ENCODE measurements at places on chromosomes 5 and 9.

DNA sequence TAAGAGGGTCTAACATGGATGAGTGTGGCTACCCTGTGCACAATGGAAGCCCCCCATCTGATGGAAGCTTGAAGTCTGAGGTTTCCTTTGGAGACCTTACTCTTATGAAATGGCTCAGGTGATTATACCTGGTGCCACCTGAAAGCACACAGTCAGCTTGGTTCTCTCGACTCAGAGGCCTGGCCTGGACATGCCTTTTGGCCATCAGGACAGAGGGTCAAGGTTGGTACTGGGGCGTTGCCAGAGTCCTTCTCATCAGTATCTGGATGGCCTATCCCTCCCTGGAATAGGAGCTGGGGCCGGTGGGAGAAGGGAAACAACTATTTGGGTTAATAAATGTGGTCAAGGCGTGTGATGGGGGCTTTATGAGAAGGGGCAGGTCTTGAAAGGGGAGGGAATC, 48.9 kb downstream of the COL27A1 start:
- no peak for DNase-seq

DNA sequence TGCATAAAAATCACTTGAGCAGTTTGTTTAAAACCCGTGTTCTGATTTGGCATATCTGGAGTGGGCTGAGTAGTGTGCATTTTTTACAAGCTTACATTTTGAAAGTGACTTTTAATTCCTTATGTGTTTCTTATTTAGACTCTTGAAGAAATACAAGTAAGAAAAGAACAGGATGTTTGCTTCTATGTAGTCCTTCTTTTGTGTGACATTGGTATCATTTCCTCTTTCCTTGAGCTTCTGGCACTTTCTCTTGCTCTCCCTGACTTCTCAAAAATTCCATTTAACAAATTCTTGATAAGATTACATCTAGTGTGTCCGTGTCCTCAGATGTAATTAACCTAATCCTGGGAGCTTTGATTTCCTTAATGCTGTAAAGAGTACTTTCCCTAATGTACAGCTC, 12.5 kb downstream of the GARNL3 start:
- no peak for DNase-seq

DNA sequence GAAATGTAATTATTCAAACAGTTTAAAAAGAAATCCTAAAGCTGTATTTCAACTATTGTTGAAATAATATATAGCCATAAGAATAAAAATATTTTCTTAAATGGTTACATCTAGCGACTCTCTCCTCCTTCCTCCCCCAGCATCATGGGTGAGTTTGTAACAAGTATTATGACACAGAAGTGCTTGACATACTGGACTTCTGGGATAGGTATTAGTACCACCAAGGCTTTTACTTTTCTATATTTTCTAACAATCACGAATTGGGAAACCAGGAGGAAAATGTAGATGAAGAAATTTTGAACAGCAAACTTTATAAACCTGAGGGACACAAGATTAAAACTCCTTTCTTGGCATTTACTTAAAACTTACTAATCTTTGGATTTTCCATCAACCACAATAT, 4.4 kb downstream of the RORB start:
- DNase-seq = no peak

DNA sequence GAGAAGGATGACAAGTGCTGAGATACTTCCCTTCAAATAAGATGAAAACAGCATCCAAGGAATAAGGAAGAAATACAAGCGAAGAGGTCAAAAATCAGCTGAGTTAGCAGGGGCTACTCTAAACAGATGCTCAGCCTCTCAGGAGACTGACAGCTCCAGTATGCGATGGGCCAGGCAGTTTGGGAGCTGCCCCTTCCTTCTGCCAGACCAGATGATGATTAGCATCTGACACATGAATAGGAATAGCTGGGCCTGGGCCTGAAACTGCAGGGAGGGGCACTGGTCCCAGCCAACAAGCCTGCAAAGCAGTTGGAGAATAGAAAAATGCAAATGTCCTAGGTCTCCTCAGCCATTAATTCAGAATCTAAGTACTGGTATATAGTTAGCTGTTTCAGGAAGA, 13.1 kb upstream of the MAP3K1 start:
- DNase-seq = no peak

DNA sequence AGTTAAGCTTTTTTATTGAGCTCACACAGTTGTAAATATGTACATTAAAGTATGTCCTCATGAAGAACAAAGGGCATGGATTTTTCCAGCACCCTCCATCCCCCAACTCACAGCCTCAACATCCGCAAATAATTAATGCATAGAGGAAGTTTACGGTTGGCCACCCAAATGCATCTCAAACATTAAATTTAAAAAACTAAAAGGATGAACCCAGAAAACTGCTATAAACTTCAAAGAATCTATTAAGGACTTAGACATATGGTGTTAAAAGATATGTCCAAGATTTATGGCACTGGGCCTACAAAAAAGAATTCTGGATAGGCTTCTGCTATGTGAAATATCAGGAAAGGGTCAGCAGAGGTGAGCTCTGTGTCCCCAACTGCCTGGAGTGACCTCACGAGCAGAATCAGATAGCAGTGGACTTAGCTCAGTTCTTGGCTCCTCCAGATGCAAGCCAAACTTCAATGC, 54.0 kb upstream of the TNC start:
- no peak for DNase-seq

DNA sequence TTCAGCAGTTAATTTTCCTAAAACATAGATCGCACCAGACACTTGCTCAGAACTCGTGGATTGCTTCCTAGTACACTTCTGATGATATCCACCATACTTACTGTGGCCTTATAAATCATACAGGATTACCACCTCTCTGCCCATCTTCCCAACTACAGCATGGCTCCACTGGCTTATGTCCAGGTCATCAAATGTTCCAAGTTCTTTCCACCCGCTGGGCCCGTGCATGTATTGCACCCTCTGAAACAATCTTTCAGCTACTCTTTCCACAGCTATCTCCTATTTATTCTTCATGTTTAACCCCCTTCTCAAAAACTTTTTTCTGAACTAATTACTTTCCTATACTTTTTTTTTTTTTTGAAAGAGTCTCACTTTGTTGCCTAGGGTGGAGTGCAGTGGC, 18.5 kb downstream of the FBXW2 start:
- DNase-seq = no peak

DNA sequence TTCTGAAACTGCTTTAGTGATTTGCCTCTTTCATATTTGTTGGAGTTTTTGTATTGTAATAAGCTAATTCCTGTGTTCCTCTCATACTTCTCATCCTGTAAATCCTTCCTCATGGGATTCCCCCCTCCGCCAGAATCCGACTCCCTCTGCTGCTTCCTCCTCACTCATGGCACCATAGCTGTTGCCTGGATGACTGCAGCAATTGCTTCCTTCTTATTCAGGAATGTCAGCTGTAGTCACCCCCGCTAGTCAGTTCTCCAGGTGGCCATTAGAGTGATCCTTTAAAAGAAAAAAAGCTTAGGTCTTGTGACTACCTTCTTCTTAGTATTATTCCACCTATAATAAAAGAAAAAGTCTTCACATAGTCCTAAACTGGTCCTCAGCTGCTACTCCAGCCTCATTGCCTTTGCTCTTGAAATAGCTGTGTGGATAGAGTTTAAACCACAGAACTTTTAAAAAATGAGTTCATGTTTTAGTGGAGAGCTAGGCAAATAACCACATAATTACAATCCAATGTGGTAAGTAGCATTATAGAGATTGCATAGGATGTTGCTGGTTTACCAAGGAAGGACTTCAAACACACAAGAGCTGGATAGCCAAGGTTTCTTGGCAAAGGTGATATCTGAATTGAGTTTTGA, 227.3 kb downstream of the KDM4C start:
- no peak for DNase-seq

- DNase-seq = no peak
Observed at GRCh38 chr5:109905906-109906305, 216.2 kb downstream of the MAN2A1 start.

GRCh38 chr9:124934290-124934689, 6.6 kb downstream of the GOLGA1 start:
- no peak for DNase-seq

DNA sequence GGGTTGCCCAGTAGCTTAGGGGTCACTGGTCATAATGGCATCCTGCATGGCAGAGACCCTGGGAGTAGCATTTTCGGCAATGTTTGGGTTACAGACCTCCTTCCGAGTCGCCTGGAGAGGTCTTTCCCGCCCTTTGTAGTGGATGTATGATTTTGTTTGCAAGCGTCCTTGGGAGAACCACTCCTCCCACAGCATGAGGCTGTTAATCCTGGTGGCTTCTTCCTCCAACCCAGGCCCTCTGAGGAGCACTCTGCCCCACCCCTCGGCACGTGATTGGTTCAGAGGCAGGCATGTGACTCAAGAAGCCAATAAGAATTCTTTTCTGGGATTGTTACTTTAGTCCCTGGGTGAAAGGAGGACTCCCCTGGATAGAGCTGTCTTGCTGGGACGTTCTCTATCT, 30.2 kb upstream of the GRHPR start:
- DNase-seq = no peak

- DNase-seq = no peak
Observed at GRCh38 chr5:132821350-132821749, 8.2 kb downstream of the SOWAHA start.

DNA sequence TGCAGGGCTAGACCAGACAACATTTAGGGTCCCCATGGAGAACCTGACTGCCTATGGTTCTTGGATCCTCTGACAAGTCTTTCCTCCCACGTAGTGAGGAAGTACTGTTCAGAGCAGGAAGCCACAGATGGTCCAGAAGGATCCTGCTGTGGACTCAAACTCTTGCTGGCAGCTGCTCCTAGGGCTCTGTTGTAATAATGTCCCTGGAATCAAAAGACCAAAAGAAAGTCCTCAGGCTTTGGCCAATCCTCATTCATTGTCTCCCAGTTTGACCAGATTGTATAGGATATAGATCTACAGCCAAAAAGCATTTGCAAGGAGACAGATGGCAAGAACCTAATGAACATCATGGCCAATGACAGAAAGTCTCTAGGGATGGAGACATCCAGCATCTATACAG, 53.9 kb downstream of the SEMA6A start:
- no peak for DNase-seq

GRCh38 chr9:2923766-2924379, 80.0 kb upstream of the PUM3 start:
- no peak for DNase-seq

DNA sequence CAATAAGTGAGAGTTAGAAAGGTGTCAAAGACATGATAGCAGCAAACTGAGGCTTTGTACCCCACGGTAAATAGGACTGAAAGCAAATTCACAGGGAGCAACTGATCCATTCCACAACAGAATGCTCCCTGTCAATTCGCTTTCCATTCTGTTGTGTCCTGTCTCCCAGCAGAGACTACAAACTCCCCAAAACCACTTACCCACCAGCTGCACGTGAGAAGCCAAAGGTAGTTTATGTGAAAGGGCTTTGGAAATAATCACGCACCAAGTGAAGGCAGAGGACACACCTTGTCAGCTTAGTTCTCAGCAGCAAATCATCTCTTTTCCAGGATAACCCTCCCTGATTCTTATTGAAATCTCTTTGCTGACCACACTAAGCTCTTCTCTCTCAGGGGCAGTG, 46.6 kb upstream of the IL17B start:
- no peak for DNase-seq

DNA sequence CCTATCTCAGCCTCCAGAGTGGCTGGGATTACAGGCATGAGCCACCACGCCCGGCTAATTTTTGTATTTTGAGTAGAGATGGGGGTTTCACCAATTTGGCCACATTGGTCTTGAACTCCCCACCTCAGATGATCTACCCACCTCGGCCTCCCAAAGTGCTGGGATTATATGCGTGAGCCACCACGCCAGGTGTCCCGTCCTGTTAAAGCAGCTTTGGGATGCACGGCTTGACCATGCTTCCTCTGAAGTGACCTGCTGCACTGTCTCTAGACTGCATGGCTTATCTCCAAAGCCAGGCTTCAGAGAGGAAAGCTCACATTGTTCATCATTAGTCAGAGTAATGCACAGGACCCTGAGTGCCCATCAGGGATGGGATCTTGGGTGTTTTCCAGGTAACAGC, 45.4 kb downstream of the SEMA4D start:
- no peak for DNase-seq

DNA sequence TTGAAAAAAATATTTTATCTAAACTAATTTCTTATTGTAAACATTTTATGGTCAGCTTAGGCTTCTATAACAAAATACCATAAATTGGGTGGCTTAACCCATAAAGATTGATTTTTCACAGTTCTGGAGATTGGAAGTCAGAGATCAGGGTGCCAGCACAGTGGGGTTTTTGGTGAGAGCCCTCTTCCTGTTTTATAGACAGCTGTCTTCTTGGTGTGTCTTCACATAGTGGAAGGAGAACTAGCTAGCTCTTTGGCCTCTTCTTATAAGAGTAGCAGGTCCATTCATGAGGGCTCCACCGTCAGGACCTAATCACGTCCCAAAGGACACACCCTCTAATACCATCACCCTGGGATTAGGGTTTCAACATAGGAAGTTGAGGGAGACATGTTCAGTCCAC, 26.6 kb downstream of the OTULINL start:
- no peak for DNase-seq

- no peak for DNase-seq
Observed at GRCh38 chr9:135242049-135242396, 154.6 kb downstream of the OLFM1 start.

DNA sequence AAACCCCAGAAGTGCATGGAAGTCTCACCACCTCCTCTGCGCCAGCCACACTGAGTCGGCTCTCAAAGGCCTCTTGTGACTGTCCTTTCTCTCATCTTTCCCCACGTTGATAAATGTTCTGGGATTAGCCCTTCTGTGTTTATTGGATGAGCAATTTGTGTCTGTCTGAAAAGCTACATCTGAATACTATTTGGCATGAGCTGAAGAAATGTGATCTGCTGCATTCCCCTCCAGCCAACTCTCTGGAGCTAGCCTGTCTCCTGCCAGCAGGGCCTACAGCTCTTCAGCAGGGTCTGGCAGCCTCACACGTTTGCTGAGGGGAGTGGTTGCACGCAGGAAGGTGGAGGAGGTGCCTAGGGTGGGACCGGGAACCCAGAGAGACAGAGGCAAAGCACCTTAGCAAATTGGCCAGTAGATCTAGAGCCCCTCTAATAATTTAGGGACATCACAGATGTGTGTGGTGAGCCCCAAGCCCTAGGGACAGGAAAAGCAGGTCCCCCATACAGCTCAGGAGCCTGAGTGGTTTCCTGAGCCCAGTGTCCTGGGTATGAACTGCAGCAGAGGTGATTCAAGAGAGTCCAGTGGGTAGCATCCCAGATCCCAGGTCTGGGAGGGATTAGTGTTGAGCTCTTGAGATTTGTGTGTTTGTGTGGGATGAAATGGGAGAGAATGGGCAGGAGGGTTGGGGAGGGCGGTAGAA, 20.5 kb upstream of the B4GALT1 start:
- no peak for DNase-seq

GRCh38 chr9:108691614-108692013, 164.2 kb downstream of the ACTL7B start:
- no peak for DNase-seq

GRCh38 chr5:23025629-23026233, 172.6 kb upstream of the CDH12 start:
- DNase-seq = no peak

- no peak for DNase-seq
Observed at GRCh38 chr9:117266855-117267497, 147.9 kb downstream of the ASTN2 start.

- no peak for DNase-seq
Observed at GRCh38 chr5:51148437-51148836, 234.8 kb upstream of the ISL1 start.

- DNase-seq = no peak
Observed at GRCh38 chr5:120055858-120056257, 408.2 kb upstream of the PRR16 start.

All from HS-27A (cell line).